Stimulated activated naive CD4-positive, alpha-beta T cell treated with Interleukin-2 at 50 U/mL for 16 hours (primary cell): ENCODE measurements at places on chromosomes 7 and 10.

DNA sequence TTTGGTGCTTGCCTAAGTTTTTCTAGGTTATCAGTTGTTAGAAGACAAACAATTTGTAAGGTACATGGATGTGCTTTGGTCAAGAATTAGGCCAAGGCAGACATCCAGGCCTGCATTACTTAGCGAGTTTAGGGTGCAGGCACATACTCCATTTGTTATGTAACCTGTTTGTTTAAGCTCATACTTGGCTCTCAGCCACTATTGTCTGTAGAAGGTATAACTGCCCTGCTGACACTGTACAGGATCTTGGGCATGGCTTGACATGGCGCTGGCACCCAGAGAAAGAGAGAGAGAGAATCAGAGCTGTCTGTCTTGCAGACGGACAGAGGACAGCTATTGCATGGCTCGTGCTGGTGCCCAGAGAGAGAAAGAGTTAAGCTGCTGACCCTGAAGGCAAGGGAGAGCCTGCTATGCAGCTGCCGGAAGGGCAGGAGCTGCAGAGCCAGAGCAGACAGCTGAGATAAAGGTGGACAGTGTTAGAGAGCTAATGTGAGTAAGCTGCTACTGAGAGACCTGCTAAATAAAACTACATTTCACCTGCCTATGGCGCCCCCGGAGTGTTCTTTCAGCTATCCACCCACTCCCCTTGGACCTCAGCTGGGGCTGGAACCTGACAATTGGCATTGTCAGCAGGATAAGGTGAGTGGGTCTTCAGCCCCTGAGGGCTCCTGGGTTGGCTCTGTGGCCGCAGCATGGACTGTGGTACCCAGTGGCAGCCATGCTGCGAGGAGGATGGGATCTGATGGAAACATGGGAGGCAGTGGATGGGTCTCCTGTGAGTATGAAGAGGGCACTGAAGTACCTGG is 120.9 kb upstream of the TMEM106B start:
- DNase-seq, result no peak

GRCh38 chr7:22061775-22062174 is 116.1 kb upstream of the CDCA7L start:
- no peak for DNase-seq

- DNase-seq, result no peak
Measured at GRCh38 chr7:98753176-98753575, 116.6 kb downstream of the TMEM130 start.

- DNase-seq, result no peak
Measured at GRCh38 chr7:711922-712380, 14.5 kb upstream of the DNAAF5 start.

DNA sequence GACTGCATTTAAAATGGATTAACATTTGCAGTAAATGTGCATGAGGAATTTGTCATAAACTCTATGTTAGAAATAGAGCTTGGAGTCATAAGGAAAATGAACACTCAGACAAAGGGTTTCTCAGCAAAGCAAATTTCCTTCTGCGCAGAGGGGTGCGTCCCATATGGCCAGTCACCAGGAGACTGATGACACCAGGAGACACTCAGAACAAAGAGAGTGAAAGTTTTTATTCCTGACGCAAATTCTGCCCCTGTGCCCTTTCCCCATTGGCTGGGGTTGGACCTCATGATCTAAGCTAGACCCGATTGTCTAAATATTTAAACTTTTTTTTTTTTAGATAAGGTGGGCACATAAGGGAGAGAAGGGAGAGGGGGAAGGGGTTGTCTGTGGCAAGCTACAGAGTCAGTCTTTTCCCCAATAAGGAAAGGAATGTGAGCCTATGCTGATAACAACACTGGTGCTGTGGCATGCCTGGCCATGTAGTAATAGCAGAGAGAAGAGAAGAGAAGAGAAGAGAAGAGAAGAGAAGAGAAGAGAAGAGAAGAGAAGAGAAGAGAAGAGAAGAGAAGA is 202.0 kb downstream of the POM121L12 start:
- DNase-seq, result no peak

GRCh38 chr7:112798274-112799159 is 8.3 kb upstream of the TMEM168 start:
- no peak for DNase-seq

DNA sequence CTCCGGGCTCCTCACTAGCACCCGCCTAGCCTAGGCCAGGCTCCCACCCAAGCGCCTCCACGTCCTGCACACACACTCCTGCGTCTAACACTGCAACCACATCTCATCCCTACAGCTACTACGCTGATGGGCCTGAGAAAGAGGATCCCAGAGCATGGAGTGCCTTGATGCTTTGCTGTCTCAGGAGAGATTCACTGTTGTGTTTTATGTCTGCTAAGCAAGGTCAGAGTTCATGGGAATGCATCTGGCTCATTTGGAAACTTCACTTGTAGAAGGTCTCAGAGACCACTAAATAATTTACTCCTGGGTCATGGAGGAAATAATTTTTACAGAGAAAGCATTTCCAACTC is 88.7 kb downstream of the SLIT1 start:
- DNase-seq, result no peak

GRCh38 chr7:30743371-30744074 is 8.4 kb upstream of the INMT start:
- no peak for DNase-seq

GRCh38 chr7:49060743-49061142 is 136.4 kb downstream of the CDC14C start:
- DNase-seq, result no peak

DNA sequence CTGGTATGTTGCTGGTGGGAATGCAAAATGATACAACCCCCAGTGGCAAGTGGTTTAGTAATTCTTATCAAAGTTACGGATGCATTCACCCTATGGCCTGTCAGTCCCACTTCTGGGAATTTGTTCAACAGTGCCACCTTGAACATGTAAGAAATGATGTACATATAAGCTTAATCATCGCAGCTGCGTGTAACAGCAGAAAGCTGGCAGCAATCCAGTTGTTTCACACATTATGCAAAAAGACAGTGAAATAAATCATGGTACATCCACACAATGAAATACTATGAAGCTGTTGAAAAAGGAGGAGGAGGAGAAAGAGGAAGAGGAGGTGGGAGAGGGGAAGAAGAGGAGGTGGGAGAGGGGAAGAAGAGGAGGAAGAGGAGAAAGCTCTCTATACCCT is 76.2 kb upstream of the MYL10 start:
- DNase-seq, result no peak

GRCh38 chr7:39465055-39465929 is 100.9 kb upstream of the YAE1 start:
- peak; percentile 5 for DNase-seq

GRCh38 chr10:70510453-70510852 is 31.9 kb downstream of the PALD1 start:
- no peak for DNase-seq

GRCh38 chr7:69739931-69740431 is 141.7 kb downstream of the AUTS2 start:
- DNase-seq, result no peak

- no peak for DNase-seq
Measured at GRCh38 chr7:17374654-17375053, 76.2 kb downstream of the AHR start.

- peak; percentile 14 for DNase-seq
Measured at GRCh38 chr10:8088504-8088903, 34.0 kb downstream of the GATA3 start.

GRCh38 chr10:70885931-70886903 is 2.1 kb downstream of the PCBD1 start:
- DNase-seq, result no peak

- DNase-seq, result no peak
Measured at GRCh38 chr10:111109501-111110242, 32.8 kb downstream of the ADRA2A start.

DNA sequence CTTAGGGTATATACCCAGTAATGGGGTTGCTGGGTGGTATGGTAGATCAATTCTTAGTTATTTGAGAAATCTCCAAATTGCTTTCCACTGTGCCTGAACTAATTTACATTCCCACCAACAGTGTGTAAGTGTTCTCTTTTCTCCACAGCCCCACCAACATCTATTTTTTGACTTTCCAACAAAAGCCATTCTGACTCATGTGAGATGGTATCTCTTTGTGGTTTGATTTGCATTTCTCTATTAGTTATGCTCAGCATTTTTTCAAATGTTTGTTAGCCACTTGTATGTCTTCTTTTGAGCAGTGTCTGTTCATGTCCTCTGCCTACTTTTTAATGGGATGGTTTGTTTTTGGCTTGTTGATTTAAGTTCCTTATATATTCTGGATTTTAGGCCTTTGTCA is 66.4 kb downstream of the MGAM2 start:
- no peak for DNase-seq

GRCh38 chr7:134514663-134515062 is 12.7 kb upstream of the AKR1B10 start:
- DNase-seq, result no peak

GRCh38 chr7:121266307-121266894 is 62.4 kb upstream of the WNT16 start:
- DNase-seq, result no peak

- no peak for DNase-seq
Measured at GRCh38 chr10:6600224-6600987, 20.3 kb upstream of the PRKCQ start.

DNA sequence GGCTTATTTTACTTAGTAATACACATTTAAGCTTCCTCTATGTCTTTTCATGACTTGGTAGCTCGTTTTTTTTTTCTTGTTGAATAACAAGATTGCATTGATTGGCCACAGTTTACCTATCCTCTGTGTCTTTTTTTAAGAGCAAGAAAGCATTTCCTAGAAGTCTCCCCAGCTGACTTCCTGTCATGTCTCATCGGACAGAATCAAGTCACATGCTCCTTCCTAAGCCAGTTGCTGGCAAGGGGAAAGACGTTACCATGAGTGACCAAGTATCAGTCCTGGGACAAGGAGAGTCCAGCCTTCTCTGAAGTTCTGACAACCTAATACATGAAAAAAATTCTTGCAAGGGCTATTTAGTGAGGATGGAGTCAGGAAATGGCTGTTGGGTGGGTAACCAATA is 24.9 kb upstream of the SFRP5 start:
- no peak for DNase-seq

DNA sequence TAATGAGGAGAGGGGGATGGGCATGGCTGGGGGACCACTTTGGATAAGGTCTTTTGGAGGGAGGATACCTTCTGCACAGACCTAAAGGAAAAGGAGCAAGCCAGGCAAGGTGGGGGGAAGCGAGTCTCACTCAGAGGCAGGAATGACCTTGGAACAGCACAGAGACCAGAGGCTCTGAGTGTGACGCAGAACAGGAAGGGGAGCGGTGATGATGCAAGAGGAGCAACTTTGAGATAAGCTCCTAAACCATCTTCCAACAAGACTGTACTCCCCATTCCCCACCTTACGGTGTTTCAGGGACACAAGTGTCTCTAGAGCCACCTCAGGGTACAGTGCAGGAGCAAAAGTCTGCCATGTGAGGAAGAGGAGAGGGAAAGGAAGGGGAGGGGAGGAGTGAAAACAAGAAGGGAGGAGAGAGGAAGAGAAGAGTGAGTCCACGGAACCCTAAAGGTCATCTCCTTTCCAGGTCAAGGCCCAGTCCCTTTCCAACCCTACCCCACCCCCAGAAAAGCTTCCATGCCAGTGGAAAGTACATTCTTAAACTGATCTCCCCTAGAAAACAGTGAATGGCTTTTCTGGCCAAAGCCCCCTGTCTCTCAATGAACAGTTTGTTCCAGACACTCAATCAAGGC is 54.1 kb downstream of the JAZF1 start:
- no peak for DNase-seq

DNA sequence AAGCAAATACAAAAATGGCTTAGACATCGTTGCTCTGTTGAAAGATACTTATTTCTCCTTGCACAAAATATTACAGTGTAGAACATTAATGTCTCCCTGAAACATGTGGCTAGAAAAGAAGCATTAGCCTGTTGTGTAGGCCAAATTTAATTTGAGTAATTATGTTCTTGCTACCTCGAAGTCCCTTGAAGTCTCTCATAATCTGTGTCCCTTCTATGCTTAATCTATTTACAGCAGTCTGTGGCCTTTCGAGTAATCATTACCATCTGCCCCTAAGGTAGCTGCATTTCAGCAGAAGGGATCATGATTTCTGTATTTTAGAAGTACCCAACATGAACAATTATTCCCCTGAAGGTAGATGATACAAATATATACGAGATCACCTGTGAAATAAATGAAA is 615.2 kb downstream of the GRM8 start:
- no peak for DNase-seq

GRCh38 chr10:61821153-61821552 is 80.3 kb upstream of the ARID5B start:
- no peak for DNase-seq

- DNase-seq, result no peak
Measured at GRCh38 chr7:30278376-30278775, 6.0 kb upstream of the ZNRF2 start.

- DNase-seq, result no peak
Measured at GRCh38 chr10:129940617-129941198, 23.4 kb downstream of the EBF3 start.

GRCh38 chr7:115471891-115472290 is 550.0 kb downstream of the MDFIC start:
- DNase-seq, result no peak

- DNase-seq, result no peak
Measured at GRCh38 chr7:154871507-154871906, 131.4 kb downstream of the PAXIP1 start.

DNA sequence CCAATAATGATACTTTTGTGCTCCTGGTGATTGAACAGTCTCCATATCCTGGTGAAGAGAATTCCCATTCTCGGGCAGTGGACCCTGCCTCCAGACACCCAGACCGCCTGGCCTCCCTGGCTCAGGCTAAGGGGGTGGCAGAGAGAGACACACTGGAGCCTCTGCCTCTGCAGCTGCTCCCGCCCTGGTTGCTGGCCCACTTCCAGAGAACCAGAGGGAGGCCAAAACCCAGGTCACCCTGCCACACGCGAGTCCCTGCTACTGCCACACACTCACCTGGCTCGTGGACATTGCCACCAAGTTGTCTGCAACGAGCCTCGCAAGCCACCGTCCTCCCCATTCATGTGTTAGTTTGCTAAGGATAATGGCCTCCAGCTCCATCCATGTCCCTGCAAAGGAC is 221.8 kb downstream of the HPSE2 start:
- no peak for DNase-seq

DNA sequence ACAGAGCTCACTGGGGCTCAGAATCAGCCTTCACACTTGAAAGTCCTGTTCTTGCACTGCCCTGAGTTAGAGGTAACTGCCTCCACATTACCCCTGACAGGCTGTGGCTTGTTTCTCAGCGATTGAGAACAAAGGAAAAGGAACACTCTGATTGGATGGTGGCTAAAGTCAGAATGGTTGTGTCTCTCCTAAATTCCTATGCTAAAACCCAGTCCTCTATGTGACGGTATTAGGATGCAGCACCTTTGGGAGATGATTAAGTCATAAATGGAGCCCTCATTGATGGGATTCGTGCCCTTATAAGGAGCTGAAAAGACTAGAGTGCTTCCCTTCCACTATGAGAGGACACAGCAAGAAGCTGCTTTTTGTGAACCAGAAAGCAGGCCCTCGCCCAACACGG is 38.9 kb upstream of the DGKI start:
- no peak for DNase-seq

- peak; percentile 59 for DNase-seq
Measured at GRCh38 chr10:68826764-68827591, at the start of gene STOX1. TSS of gene STOX1 (plus strand) at chr10:68827531. CDS start at chr10:68827624, 93 bp downstream.

DNA sequence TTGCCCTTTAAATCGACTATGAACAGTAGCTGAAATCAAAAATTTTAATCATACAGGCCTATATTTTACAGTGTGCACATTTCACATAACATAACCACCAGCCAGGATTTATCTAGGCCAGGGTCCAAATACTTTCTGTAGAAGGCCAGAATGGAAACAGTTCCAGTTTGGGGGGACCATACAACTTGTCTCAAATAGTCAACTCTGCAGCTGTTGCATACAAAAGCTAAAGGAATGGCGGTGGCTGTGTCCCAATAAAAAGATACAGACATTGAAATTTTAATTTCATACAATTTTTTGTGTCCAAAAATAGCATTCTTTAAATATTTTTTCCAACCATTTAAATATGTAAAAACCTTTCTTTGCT is 742 bp upstream of the TYSND1 start:
- no peak for DNase-seq
